ENCODE measurements at places on chromosomes 13 and 19.

- no peak for DNase-seq
These were observed 24.4 kb upstream of the ZNF561 start for GRCh38 chr19:9645472-9645871.

DNA sequence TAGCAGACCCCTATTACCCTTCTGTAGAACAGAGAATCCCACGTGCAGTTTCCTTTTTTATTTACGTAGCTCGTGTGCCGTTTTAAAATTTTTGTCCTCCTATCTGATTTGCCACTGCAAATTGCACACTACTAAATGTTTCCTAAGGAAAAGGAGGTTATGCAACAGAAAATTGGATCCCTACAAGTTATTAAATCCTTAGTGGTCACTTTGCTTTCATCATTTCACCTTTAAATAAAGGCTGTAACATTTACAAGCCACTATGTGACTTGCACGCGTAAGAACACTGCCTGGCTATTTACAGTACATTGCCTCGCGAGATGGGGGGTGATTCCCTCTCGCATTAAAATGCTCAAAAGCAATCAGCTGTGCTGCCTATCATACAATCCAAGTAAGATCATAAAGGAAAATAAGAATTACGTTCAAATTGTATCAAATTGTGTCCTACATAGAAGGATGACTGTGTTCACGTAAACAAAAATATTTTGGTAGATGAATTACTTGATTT, 525.6 kb downstream of the SUCLA2 start:
- no peak for DNase-seq

DNA sequence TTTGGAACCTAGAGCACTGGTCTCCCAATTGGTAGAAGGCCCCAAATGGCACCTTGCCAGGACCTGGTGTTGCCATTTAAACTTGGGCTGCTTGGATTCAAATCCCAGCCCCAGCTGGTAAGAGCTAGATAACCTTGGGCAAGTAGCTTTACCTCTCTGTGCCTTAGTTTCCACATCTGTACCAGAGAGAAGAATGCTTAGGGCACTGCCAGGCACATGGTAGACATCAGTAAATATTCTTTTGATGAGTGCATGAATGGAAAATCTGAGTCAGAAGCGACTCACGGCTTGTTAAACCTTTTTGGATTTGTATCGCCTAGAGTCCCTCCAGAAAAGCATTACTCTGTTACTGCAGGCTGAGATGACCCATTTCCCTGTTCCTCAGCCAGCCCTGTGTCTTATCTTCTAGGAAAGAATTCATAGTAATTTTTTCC, 90.9 kb downstream of the SIPA1L3 start:
- no peak for DNase-seq

- no peak for DNase-seq
These were observed 109.4 kb downstream of the KCTD15 start for GRCh38 chr19:33905937-33906577.

DNA sequence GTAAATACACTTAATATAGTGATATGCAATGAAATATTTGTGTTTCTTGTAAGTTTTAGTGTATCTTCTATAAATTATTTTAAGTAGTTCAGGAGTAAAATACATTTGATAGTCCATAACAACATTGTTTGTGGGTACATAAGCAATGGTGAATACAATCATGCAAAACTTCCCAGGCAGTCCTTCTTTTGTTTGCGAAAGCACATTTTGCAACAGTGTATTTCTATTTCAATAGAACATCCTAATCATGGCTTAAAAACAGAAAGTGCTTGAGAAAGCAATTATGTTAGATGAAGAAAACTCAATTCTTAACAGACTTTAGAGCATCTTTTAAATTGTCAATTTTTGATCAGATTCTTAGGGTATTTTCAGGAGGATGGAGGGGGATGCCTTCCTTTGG, 155.6 kb downstream of the POSTN start:
- no peak for DNase-seq

DNA sequence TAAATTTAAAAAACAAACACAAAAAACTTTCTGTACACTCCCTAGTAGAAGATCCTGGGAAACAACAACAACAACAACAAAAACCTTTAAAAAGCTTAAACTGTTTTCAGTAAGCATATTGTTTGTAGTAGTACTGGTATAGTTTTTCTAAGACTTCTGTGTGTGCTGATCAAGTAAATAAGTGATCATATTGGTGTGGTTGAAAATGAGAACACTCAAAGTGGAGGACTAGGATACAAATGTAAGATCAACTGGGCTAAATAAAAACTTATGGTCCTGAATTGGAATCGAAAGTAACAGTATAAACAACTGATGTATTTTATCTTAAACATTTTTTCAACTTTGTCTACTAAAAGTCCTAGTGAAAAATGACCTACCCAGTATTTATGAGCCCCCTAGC, 135.5 kb downstream of the FOXO1 start:
- DNase-seq = no peak

- DNase-seq = no peak
These were observed 40.8 kb upstream of the TPP2 start for GRCh38 chr13:102555914-102556553.

GRCh38 chr13:23851106-23851505, 38.1 kb downstream of the MIPEP start:
- no peak for DNase-seq

DNA sequence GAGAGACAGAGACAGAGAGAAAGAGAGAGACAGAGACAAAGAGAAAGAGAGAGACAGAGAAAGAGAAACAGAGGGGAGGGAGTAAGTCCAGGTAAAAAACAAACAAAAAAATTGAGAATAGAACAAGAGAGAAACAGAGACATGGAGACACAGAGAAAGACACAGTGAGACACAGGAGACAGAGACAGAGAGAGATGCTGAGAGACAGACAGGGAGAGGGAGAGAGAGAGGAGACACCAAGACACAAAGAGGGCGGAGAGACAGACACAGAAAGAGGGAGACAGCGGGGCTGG, 5.8 kb upstream of the PROZ start:
- DNase-seq = no peak

GRCh38 chr19:15222738-15223648, 9.3 kb downstream of the EPHX3 start:
- DNase-seq = peak; percentile 77

DNA sequence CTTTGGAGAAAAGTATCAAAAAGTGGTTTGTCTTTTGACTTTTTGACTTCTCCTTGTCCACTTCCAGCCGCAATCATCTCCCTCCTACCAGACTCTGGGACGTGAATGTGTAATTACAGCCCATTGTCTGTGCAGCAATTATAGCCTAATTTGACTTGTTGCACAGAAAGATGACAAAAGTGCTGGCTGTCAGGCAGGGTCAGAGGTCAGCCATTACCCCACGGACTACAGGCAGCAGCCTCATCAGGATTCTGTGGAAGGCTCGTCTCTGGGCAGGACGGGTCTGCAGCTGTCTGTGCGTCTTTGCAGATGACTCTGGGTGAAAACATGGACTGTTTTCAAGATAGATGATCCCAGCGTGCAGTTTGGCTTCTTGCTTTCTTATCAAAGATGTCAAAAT, 102.2 kb upstream of the EDNRB start:
- no peak for DNase-seq

DNA sequence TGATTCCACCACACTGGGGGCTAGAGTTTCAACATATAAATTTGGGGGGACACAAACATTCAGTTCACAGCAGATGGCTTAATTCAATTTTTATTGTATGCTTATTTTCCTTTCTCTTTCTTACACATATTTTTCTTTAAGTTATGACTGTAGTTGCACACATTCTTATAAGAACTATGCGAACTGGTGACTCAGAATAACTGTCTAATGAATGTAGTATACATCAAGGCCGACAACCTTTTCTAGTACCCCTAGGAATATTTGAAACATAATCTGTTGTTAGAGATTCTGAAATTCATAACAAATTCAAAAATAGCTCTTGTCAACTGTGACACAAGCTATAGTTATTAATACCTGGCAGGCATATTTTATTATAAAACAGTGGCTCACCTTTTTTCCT, 695.6 kb downstream of the PCDH9 start:
- DNase-seq = no peak

GRCh38 chr19:49497047-49497788, 984 bp downstream of the RPS11 start:
- DNase-seq = peak; percentile 19

Measured in amygdala (tissue), 56 donors.